CD4-positive, alpha-beta T cell treated with Interleukin-17A for 1 hour (primary cell): ENCODE measurements at places on chromosomes 4 and X.

DNA sequence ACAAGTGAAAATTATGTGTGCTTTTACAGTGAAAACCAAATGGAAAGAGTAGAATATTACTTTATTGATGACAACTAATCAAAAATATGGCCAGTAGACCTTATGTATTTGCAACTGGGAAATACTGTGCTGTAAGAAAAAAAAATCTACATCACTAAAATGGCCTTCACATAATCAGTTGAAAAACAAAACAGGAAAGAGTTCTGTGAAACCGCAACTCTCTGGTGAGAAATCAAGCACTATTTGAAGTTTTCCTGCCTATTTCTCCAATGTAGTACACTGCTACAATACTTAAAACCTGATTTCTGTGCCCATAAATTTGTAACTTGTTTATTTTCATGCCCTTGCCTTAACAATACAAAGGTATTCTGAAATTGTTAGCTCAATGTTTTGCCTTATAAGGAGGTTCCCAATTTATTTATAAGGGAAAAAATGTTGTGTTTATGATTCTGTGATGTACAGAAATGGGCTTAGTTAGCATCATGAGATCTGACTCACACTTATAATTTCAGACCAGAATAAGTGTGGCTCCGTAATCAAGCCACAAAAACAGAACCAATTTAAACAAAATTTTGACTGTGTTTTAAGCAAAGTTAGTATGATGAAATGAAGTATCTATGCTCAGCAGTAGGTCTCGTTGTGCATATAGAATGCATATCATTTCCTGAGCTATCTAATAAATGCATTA, 147.1 kb downstream of the FAT4 start:
- DNase-seq = no peak

- no peak for DNase-seq
Observed at GRCh38 chrX:42515939-42516338, 262.0 kb downstream of the PPP1R2C start.

- DNase-seq = no peak
Observed at GRCh38 chr4:147550626-147551246, 66.5 kb upstream of the TMEM184C start.

DNA sequence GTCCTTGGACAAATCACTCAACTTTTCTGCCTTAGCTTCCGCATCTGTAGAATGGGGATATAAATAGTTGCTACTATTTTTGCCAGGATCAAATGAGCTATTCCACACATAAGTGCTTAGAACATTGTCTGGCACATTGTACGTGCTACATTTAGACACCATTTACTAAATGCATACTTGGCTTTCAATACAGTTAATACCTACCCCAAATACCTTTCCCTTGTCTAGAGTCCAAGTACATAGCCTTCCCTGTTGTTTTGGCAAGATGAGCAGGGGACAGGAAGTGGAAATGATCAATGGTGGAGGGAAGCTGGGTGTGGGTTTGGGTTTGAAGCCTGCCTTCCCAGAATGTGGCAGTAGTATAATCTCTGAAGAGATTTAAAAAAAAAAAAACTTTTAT, 82.0 kb downstream of the CHRDL1 start:
- no peak for DNase-seq

DNA sequence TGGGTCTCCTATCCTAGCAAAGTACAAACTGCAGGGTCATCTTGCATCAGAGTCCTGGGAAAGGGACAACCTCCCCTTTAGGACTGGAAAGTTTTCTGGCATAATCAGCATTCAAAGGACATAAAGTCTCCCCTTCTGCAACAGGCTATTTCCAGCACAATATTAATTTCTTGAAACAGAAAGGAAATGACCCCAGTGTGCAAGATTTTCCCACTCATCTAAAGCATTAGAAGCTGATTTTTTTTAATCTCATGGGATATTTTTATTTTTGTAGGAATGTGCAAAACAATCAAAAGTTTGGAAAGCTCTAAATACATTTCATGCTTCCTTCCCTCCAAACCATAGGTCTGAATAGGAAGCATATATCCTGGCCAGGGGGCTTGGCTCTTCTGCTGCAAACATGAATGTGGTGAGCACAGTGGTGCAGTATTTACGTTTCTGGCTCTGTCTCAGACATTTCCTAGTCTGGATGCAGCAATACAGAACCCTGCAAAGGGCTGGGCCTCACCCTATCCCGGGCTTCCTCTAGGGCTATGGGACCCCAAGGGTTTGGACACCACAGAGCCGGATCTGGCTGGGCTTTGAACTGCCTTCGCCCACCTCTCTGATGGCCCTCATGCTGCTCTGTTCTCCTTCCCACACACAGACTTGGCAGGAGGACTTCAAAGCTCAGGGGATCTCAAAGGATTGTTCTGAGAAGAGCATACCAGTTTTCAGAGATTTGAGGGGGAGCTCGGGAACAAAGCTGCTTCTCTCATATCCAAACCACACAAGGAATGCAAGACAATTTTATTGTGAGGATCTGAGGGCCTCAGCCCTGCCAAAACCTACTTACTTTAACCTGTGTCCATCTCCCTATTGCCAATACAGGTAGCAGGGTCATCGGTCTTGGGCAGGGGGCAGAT, 64.9 kb downstream of the POLR2B start:
- DNase-seq = no peak

GRCh38 chr4:71595576-71596108, 188.2 kb downstream of the GC start:
- no peak for DNase-seq

DNA sequence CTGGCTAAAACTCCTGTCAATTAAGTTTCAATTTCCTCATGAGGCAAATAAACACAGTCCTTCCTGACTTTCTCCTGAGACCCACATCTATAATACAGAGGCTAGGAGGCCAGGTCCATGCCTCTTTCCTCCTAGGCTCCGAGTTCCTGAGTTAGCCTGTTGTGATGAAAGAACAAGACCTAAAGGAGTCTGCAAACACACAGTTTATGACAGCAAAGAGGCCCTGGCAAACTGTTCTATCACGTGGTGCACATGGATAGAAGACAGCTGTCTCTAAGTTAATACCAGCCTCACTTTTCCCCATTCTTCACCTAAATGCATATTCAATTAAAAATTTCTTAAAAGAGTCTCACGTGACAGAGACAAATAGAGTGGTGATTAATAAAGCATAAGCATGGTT, 145.2 kb downstream of the TET2 start:
- DNase-seq = no peak

DNA sequence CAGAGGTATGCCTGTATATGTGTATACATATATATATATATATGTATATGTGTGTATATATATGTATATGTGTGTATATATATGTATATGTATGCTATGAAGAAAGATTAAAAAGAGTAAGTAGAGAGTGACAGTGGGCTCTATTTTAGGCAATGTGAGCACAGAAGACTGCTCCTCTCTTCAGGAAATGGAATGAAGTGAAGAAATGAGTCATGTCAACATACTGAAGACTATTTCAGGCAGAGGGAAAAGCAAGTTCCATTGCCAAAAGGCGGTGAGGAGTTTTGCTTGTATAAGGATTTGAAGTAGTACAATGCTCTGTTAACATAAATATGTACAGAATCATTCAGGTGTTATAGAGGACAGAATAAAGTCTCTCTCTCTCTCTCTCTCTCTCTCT, 773.2 kb upstream of the FTHL17 start:
- no peak for DNase-seq

DNA sequence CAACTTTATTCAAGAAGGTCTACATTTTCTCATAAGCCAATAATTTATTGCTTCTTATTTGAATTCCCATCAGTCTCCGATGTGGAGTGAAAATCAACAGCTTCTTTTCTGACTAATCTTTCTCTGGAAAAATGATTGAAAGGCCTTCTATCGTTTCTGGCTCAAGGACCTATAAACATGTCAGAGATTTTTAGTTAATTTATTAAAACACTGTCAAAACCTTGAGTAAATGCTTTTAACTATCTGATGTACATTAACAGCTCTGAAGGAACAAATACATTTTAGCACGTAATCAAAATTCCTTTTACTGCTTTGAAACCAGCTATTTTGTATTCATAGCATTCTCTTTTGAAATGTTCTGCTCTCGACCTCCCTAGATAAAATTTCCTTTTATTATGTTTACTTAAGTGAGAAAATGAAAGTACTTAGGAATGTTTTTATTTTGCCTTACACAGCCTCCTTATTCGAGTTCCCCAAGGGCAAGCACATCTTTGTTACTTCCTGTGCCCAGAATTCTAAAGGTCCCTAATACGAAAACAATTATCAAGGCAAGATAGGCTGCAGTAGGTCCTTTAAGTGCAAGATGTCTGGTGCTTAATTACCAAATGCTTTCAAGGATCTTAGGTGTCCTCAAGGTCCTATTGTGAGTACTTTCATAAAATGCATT, 3.1 kb upstream of the ZFX start:
- DNase-seq = no peak

GRCh38 chrX:129653971-129654651, 645 bp downstream of the APLN start:
- DNase-seq = no peak

DNA sequence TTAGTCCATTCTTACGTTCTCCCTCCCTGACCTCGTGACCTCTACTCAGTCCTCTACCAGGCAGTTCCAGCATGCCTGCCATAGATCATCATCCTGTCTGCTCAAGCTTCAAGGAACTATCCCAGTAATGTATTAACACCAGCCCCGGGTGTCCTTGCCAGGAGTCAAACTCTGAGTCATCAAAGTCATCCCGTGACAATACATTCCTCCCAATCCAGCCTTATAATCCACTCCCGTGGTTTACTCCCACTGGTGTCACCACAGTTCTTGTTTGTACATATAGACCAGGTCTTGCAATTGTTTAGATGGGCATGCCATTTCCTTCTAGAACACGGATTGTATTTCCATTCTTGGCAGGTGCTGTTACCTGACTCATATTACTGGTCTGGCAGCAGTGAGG, 68.7 kb upstream of the TAB3 start:
- no peak for DNase-seq

DNA sequence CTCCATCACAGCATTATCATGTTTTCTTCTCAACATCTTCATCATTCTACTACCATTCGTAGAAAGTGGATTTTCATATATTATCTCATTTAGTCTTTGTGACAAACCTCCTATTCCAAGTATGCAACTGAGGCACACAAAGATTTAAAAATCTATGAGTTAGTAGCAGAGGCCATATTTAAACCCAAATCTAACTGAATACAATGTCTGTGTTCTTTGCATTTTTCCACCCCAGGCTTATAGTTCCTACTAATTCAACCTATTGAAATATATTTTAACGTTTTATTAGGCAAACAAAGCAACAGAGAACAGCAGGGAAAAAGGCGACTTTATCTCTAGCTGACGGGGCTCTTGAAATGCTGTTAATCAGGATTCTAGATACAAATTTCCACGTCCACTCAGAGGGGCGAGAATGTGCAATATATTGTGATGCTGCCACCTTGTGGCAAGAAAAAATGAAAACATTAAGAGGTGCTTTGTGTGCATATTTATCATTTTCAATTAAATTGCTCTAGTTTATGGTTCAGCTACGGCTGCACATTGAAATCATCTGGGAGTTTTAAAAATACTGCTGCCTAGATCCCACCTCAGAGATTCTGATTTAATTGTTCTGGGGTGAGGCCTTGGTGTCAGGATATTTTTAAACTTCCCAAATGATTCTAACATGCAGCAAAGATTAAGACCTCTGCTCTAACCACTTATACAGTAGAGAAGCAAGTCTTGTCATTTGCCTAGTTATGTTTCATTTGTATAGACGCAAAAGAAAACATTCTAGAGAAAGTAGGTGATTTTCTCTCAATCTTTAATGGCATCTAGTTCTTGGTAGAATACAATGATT, 315.9 kb downstream of the MAPK10 start:
- peak; percentile 14 for DNase-seq

DNA sequence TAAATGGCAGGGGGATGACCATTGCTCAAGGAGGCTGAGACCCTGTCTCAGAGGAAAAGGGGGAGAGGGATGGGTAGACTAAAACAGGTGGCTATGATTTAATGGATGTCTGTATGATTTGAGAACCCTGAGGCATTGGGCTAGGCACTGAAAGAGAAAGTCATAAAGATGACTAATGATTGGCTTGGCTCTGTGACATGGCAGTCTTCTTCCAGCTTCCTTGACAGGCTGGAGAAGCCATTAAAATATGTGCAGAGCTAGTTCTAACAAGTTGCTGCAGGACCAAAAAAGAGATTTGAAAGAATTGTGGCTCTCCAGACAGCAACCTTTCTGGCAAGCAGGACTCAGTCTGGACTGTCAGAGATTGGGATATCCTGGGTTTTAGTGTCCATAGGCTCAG, 53.6 kb downstream of the AMER1 start:
- no peak for DNase-seq

GRCh38 chr4:32988165-32988811, 2268.1 kb downstream of the PCDH7 start:
- DNase-seq = no peak

- DNase-seq = no peak
Observed at GRCh38 chr4:138537731-138538490, 295.8 kb upstream of the SLC7A11 start.

DNA sequence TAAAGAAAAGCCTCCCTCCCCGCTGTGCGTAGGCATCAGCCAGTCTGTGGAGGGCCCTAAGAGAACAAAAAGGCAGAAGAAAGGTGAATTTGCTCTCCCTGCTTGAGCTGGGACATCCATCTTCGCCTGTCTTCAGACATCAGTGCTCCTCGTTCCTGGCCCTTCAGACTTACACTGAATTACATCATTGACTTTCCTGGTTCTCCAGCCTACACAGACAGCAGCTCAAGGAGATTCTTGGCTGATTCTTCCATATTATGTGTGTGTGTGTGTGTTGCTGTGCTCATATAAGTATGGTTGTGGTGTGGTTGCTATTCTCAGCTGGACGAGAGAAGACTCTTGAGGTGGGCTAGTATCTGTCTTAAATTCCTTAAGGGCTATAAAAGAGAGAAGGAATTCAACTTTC, 35.5 kb upstream of the CD99L2 start:
- no peak for DNase-seq

DNA sequence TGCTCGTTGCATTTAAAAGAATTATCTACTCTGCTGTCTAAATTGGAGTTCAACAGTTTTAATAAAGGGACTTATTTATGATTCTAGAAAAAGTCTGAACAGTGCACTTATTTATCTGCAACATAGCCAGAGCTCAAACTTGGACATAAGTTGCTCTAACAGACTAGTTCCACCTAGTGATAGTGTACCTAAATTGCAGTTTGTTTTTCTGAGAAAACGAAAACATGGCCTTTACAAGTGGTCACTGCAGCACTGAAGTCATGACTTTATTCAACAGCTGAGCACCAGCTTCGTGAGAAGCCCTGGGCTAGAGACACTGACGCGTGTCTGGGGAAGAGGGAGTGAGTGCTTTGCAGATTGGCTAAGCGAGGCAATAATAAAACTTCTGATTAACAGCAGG, 77.3 kb upstream of the IGSF1 start:
- no peak for DNase-seq

DNA sequence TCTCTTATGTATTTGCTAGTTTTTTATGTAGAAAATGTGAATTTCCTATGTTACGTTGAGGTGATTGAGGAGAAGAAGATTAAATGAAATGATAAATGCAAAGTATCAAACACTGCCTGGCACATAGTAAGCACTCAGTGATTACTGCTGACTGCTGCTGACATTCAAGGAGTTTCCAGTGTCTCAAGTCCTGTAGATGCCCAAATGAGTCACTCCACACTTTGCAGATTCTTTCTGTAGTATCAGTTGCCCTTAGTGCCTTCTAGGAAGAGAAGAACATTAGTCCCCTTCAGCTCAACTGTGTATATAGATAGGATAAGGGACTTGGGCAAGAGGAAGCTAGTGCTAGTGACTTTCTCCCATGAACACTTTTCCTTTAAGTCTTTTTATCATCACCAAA, 240.5 kb upstream of the TEX13A start:
- DNase-seq = no peak
